ENCODE measurements at places on chromosomes 2 and 18.
A peak's percentile ranks its signal among the peaks of the same experiment; 100 is the strongest.

DNA sequence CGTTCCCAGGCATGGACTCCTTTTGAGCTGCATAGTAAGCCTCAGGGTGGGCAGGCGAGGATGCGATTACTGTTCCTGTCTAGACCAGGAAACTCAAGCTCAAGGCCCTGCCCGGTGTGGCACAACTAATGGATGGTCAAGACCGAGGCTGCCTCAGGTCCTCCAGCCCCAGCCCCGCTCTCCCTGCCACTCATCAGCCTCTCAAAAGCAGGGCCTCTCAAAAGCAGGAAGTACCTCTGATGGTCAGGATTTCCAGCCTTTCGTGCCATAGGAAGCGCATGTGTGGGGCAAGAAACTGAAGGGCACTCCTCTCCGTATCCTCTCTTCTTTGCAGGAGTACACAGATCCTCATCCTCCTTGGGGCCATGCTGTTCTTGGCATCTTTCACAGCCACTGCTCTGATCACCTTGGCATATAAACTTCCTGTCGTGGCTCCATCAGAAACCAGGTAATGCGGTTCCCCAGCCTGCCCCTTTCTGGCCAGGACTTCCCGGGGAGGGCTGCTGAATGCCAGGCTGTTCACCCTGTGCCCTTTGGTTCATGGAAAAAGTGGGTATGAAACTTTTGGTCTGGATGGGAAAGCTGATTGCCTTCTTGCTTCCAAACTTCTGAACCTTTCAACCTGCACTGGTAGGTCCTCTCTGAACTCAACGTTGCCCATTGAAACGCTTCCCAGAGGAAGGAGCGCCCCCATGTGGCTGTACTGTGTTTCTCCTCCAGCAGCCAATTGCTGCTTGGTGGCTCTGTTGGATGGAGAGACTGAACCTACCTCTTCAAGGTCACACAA lies 82.8 kb upstream of the SEC11C start:
- peak; percentile 84 for DNase-seq

GRCh38 chr2:170533156-170533555 lies 182.0 kb upstream of the SP5 start:
- no peak for DNase-seq

DNA sequence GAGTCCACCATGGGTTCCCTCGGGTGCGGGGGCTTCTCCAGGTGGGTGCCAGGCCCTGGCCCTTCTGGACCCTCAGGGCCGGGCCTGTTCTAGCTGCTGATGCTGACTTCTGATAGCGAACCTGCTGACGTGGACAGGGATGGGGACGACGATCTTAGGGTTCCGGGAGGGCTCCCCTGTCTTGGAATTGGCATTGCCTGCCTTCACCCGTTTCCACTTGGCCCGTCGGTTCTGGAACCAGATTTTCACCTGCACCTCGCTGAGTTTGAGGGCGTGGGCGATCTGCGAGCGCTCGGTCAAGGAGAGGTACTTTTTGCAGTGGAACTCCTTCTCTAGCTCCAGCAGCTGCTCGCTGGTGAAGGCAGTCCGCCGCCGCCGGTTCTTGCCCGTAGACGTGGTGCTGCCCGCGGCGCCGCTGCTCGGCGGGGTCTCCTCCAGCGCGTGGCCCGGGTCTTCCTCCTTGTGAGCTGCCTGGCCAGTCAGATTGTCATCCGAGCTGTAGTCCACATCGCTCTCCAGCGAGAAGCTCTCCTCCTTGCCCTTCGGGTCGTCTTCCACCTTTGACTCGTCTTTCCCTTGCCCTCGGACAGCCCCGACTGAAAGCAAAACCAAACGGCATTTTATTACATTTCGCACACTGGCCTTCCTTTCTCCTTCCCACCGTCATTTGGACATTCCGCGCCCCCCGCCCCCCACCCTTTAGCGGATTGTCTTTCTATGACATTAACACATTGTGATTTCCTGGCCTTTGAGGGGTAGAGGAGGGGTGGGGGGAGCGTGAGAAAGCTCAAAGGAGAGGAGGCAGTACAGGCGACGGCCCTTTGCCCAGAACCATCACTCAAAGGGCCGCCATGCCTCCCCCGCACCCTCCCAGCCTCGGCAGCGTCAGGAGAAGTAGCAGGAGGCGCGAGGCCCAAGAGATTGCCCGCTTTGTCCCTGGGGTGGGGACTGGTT lies 2.1 kb downstream of the GBX2 start:
- peak; percentile 69 for DNase-seq

DNA sequence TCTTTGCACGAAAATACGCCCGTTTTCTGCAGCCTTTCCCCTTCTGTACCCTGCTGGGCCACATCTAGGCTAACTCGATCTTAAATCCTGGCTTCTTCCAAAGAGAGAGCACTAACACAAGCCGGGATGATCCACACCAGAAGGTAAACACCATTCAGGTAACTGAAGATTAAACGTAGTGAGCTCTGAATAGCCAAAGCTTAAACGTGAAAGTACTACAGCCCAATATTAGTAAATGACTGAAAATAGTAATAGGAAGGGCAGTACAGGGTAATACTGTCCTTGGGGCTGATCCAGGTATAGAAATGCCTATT lies 422 bp upstream of the MRPL53 start:
- DNase-seq, result no peak

GRCh38 chr2:39099870-39100728 lies 20.8 kb downstream of the SOS1 start:
- no peak for DNase-seq

- DNase-seq, result no peak
Measured at GRCh38 chr2:61411109-61411508, 59.8 kb downstream of the USP34 start.

DNA sequence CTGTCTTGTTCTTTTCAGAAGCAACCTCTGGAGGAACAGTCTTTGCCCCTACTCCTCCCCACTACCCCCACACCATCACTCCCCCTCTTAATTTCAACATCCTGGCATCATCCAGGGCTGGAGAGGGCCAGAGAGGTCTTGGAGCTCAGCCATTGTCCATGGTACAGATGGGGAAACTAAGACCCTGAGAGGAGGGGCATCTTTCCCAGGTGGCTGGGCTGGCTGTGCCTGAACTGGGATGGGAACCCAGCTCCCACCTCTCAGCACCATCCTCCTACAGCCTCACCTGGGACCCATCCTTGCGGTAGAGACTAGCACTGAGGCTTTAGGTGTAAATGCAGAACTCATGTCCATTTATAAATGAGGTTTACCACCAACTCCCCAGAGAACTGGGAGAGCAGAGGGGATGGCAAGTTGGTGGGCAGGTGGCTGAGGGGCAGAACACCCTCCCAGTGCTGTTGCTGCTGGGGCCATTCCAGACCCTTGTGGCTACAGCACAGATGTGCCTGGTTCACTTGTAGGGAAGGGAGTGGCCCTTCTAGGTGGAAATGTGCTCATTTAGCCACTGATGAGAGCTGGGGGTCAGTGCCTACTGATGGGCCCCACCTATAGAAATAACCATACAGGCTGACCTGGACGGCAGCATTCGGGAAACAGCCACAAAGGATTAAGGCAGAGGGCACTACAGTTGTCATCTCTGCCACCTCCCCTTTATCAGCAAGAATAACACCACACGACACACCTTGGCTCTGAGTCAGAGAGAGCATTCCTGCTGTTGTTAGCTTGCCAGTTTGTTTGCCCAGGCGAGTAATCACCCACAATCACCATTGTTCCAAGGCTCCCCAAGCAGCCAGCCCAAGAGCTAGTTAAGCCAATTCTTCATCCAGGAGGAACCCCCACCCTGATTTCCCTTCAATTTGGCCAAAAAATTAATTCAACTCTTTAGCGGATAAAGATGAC lies 2.1 kb downstream of the MLPH start:
- peak; percentile 30 for DNase-seq

DNA sequence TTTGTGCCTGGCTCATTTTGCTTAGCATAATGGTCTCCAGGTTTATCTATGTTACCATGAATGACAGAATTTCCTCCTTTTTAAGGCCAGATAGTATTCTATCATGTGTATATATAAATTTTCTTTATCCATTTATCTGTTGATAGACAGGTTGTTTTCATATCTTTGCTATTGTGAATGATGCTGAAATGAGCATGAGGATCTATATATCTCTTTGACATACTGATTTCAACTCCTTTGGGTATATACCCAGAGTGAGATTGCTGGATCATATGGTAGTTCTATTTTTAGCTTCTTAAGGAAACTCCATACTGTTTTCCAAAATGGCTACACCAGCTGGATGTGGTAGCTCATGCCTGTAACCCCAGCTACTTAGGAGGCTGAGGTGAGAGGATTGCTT lies 86.4 kb upstream of the LTBP1 start:
- no peak for DNase-seq

Measured in posterior cingulate gyrus (tissue), 11 donors.